Foreskin melanocyte (primary cell): ENCODE measurements at places on chromosomes 5 and 9.

GRCh38 chr9:75505654-75506053 is 384.8 kb upstream of the PCSK5 start:
- no peak for DNase-seq

DNA sequence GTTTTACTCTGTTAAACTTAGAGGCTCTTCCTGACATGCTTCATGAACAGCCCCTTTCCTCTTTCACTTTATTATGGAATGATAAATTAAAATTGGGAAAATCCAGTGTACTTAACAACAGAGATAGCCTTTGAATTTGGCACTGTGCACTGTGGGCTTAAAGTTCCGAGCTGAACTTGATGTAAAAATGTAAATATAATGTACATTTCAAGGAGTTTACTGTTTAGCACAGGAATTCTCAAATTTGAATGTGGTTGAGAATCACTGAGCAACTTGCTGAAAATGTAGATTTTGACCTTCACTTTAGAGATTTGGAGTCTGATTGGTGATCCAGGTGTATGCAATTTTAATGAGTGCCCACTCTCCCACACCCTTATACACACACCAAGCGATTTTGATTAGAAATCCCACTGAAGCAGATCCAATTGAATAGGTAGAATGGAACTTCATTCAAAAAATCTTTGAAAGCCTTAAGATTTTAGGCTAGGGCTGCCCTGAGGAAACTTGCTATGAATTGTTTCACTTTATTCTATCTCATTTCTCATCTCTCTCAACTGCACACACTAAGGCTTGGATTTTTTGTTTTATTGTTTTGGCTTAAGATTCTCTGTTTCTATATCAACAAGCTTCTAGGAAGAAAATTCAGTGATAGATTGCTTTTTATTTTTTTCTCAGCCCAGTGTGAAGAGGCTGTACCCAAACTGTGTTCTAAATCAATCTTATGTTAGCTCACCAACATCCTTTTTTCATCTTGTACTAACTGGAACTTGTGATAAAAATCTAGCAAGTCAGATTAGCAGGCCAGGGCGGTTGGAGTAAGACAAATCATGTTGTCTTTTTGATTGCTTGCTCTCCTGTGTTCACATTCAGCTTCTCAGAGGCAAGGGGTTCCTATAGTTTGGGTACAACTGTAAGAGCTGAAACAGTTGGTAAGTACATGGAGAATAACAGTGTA is 22.9 kb downstream of the NUDT12 start:
- DNase-seq, result no peak

DNA sequence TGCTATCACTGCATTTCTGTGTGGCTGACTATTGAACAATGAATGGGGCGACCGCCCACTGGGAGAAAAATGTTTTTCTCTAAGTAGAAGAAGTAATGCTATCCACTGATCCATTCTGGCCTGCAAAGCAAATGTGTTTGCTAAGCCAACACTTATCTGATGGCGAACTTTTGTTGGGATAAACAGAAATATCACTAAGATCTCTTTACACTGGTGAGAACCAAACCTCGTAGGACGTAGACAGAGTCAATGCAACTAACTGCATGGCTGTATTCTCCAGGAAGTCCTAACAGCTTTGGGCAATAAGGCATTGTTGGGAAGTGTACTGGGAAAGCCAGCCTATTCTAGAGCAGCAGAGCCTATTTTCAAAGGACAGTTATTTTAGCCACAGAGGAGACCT is 77.7 kb downstream of the ANKH start:
- no peak for DNase-seq

DNA sequence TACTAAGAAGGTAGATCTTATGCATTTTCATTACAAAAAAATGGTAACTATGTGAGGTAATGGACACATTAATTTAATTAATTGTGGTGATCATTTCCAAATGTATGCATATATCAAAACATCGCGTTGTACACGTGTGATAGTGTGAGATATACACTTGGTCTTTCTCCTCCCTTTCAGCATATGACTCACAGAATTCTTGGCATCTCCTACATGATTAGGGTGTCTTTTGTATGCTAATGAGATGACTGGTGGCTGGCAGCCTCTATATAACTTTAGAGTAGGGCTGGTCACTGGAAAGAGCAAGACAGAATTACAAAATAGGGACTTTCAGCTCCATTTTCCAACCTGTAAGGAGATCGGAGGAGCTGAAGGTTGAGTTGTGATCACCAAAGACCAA is 1167.6 kb downstream of the CDH12 start:
- no peak for DNase-seq

- DNase-seq, result no peak
Observed at GRCh38 chr9:14393418-14393817, 79.5 kb upstream of the NFIB start.

- no peak for DNase-seq
Observed at GRCh38 chr5:127184851-127185250, 105.7 kb upstream of the MEGF10 start.

GRCh38 chr9:92171822-92172221 is 56.6 kb upstream of the SPTLC1 start:
- DNase-seq, result no peak

DNA sequence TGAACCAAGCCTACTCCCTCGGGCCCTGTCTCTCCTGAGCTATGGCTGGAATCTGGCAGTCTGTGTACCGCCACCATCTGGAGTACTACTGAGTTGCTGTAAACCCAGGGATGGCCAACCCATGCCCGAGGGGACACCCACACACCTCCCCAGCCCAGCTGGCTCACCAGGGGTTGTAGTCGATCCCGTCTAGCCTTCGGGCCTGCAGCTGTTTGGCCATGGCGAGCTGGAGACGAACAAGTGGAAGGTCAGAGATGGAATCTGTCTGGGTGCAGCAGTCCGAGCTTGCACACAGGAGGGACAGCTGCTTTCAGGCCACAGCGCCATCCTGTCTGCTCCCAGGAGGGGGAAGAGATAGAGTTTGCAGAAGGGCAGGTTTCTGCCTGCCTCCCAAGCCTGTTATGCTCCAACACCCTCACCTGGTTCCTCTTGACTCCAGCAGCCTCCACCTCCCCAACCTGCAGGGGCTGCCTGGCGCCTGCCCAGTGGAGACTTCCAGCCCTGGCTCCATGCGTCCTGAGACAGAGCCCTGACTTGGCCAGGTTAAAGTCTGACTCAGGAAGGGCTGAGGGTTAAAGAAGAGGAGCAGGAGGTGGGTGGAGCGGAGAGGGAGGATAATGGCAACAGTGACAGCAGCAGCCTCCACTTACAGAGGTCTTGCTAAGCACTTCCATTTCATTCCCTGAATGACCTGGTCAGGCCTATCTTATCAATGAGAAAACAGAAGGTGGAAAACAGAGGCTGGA is 15.8 kb upstream of the SPOUT1 start:
- DNase-seq, result no peak

DNA sequence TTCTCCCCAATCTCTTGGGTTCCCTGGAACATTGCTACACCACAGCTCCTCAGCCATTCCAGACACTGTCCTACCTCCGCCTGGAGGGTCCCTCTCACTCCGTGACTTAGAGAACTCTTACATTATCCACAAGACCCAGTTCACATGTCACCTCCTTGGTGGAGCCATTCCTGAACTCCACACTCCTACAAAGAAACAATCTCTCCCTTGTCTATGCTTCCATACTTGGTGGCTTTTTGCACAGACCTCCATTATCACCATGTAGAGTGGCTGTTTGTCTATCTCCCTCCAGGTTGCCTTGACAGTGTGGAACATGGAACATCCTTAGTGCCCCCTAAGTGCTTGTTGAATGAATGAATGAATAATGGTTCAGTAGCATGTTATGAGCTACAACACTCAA is 105.9 kb downstream of the PAX5 start:
- no peak for DNase-seq

- DNase-seq, result no peak
Observed at GRCh38 chr5:141633871-141634561, 2.6 kb downstream of the HDAC3 start.

GRCh38 chr5:78738693-78739300 is 90.2 kb upstream of the LHFPL2 start:
- DNase-seq, result no peak

GRCh38 chr9:106878934-106879333 is 16.0 kb downstream of the ZNF462 start:
- peak; percentile 53 for DNase-seq

- no peak for DNase-seq
Observed at GRCh38 chr9:68672215-68672614, 32.8 kb upstream of the PIP5K1B start.

DNA sequence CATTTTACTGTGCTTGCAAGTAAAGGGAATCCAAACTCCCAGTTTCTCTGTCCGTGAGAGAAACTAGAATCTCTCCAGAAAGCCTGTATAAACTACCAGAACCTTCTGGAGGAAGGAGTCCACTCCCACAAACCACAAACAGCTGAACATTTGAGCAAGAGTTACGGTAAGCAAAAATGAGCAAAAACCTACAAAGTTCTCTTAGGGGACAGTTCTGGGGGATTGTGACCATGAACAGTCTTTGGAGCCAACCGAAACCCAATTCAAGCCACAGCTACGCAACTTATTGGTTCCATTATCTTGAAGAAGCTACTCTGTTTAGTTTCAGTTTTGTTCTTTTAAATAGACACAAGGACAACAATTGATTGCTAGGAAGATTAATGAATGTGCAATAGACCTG is 330.6 kb downstream of the ASTN2 start:
- DNase-seq, result no peak
